Pancreas (tissue), 10 donors: ENCODE measurements at places on chromosomes 11 and 22. TPM values are rescaled to one million over a fixed set of nuclear protein-coding genes. Genes with fewer than 3 reads are reported as not detected.
A peak's percentile ranks its signal among the peaks of the same experiment; 100 is the strongest.

Gene CHADL
- 1.7 TPM for total RNA-seq

Gene DDB1
- 76.0 TPM for total RNA-seq

Gene CD248
- total RNA-seq: 1.2 TPM

Gene RAG2
- total RNA-seq: not detected

Gene SUSD2
- 1.2 TPM for total RNA-seq

Gene MMP8
- total RNA-seq: not detected

Gene TRIM48
- not detected for total RNA-seq

Gene HOATZ
- total RNA-seq: not detected

Gene C22orf15
- not detected for total RNA-seq

Gene STARD10
- total RNA-seq: 166 TPM

- DNase-seq: no peak
- H3K4me3 ChIP-seq: no peak overlapping the region
- H3K27ac ChIP-seq: no peak overlapping the region
Measured at GRCh38 chr11:120128392-120129119, 9.4 kb downstream of the TRIM29 start.

- no peak overlapping the region for H3K27ac ChIP-seq
- DNase-seq: no peak
- no peaks in the 10 kb centered on the region for H3K36me3 ChIP-seq
- no peaks in the 10 kb centered on the region for H3K4me1 ChIP-seq
- no peaks in the 10 kb centered on the region for H3K27me3 ChIP-seq
Measured at GRCh38 chr22:45200860-45201511, 37.3 kb downstream of the NUP50 start.

DNA sequence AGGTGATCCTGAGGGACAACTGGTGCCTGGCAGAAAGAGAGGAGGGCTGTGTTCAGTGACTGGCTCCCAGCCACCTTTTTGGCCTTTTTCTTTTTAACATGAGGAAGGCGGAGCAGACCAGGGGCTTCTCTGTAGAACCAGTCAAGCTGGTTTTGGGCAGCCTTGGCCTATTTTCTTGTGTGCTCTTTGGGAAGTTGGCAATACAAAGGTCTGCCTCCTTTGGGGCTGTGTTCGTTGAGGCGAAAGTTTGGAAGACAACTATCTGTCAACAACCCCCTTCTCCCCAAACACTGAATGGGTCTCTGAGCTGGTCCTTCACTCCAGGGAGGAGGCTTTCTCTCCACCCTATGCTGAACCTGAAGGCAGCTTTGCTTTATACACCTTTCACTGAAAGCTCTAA lies 8.5 kb downstream of the MARK2 start:
- DNase-seq: peak; percentile 84
- peak overlapping the region; percentile 81 for H3K27ac ChIP-seq
- no peak overlapping the region for H3K4me3 ChIP-seq

DNA sequence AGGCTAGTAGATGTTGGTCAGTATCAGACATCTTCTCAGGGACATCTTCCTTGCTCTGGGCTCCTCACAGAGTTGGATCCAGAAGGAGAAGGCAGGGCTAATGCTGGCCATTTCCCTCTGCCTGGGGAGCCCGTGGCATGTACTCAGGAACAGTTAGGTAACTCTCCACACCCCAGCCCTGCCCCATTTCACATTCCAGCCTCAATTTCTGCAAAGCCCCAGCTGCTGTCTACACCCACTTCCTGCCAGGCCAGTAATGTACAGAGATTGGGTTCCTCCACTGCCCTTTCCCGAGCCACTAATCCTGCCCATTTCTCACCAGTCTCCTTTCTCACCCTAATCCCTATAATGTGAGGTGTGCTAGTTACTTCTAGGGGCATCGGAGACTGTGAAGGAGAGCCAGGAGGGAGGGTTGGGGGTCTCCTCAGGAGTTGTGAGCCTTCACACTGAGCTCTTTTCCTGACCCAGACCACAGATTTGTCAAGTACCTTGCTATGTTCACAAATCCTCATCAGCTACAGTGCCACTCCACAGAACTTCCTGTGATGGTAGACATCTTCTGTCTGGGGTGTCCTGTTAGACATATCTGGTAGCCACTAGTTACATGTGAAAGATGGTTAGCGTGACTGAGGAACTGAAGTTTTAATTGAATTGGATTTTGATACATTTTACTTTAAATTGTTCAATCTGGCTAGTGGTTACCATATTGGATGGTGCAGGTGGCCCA lies 1.3 kb upstream of the SEC14L3 start:
- H3K4me1 ChIP-seq: no peaks in the 10 kb centered on the region

DNA sequence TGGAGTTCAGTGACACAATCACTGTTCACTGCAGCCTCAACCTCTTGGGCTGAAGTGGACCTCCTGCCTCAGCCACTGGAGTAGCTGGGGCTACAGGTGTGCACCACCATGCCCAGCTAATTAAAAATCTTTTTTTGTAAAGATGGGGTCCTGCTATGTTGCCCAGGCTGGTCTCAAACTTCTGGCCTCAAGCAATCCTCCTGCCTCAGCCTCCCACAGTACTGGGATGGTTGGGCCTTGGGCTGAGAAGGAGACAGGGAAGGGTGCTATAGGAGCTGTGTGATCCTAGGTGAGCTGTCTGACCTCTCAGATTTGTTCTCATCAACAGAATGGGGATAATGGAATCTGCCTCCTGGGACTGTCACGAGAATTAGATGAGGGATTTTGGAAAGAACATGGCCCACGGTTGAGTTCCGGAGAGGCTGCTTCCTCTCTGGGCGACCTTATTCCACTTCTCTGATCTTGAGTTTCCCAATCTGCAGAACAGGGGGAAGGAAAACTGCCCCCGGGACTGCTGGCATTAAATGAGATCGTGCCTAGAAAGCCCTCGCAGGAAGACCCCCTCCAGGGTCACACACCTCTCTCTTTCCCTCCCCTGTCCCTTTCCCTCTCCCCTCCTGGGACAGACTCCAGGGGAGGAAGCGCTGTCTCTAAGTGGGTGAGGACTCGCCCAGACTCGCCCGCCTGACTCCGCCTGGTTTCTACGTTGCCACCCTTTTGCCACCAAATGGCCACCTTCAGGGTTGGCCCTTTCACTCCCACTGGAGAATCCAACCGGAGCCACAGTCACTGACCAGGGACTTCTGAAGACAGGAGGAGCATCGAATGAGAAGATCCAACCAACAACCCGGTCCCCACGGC lies 50.1 kb downstream of the MCM5 start:
- H3K36me3 ChIP-seq: no peaks in the 10 kb centered on the region
- no peak overlapping the region for H3K4me3 ChIP-seq
- no peaks in the 10 kb centered on the region for H3K4me1 ChIP-seq

DNA sequence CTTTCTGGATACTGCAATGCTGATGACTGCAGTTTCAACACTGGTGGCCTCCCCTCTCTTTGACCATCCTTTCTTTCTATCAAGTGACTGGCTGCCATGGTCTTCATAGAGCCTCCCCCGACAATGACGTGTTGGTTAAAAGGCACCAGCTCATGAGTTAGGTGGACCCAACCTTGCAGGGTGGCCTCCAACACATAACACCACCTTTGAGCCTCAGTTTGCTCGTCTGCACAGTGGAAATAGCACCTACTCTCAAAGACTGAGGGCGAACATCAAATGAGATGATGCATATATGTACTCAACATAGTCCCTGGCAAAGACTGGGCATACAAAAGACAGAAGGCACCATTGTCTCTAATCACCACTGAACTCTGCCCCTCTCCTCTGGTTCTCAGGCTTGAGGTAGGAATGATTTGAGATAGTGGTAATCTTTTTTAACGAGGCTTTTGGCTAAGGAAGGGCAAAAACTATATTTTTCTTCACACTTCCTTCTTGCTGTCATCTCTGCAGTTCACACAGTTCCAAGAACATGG lies 119.1 kb downstream of the NAT10 start:
- H3K27me3 ChIP-seq: no peaks in the 10 kb centered on the region
- H3K27ac ChIP-seq: no peak overlapping the region
- H3K36me3 ChIP-seq: no peaks in the 10 kb centered on the region
- no peak overlapping the region for H3K4me3 ChIP-seq

GRCh38 chr11:34669458-34669857 lies 48.6 kb downstream of the EHF start:
- no peak overlapping the region for H3K27ac ChIP-seq
- DNase-seq: no peak
- no peaks in the 10 kb centered on the region for H3K36me3 ChIP-seq
- H3K27me3 ChIP-seq: no peaks in the 10 kb centered on the region
- H3K4me3 ChIP-seq: no peak overlapping the region

GRCh38 chr22:24466716-24467328 lies 28.3 kb upstream of the UPB1 start:
- H3K36me3 ChIP-seq: no peaks in the 10 kb centered on the region
- no peak overlapping the region for H3K4me3 ChIP-seq
- no peaks in the 10 kb centered on the region for H3K27me3 ChIP-seq
- no peak for DNase-seq
- H3K4me1 ChIP-seq: no peaks in the 10 kb centered on the region

- H3K27me3 ChIP-seq: no peaks in the 10 kb centered on the region
- peaks cover 9% of the 10 kb centered on the region for H3K4me1 ChIP-seq
- H3K4me3 ChIP-seq: no peak overlapping the region
- H3K36me3 ChIP-seq: no peaks in the 10 kb centered on the region
- DNase-seq: no peak
Measured at GRCh38 chr11:33162831-33163230, 1.6 kb upstream of the CSTF3 start.

- H3K36me3 ChIP-seq: no peaks in the 10 kb centered on the region
- H3K27me3 ChIP-seq: no peaks in the 10 kb centered on the region
- peak; percentile 27 for DNase-seq
- no peaks in the 10 kb centered on the region for H3K4me1 ChIP-seq
- no peak overlapping the region for H3K4me3 ChIP-seq
- no peak overlapping the region for H3K27ac ChIP-seq
Measured at GRCh38 chr11:69192301-69192721, 36.6 kb downstream of the SMIM38 start.

- no peak for DNase-seq
- H3K4me3 ChIP-seq: no peak overlapping the region
- no peaks in the 10 kb centered on the region for H3K27me3 ChIP-seq
- H3K27ac ChIP-seq: no peak overlapping the region
- peaks cover 13% of the 10 kb centered on the region for H3K4me1 ChIP-seq
- H3K36me3 ChIP-seq: peaks cover 12% of the 10 kb centered on the region
Measured at GRCh38 chr11:58628446-58628845, 6.0 kb downstream of the CNTF start.

- H3K4me3 ChIP-seq: no peak overlapping the region
- H3K36me3 ChIP-seq: no peaks in the 10 kb centered on the region
- no peaks in the 10 kb centered on the region for H3K4me1 ChIP-seq
- H3K27me3 ChIP-seq: no peaks in the 10 kb centered on the region
Measured at GRCh38 chr11:28547321-28547741, 439.1 kb downstream of the METTL15 start.

DNA sequence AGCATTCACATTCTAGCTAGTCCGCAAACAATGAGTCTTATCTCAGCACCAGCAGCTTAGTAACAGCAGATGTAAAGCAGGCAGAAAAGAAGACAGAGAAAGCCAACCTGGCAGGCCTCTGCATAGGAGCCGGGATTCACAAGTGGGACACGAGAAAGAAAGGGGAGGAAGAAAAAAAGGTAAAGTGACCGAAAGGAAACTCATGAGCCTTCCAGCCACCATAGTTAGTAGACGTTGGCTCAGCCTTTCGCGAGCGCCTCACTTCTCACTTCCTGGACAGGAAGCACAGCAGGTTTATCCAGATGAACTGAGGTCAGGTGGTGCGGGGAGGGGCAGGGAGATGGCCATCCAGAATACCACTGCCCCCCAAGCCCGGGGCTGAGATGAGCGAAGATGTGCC lies 19.7 kb upstream of the KAT5 start:
- H3K4me1 ChIP-seq: peaks cover 7% of the 10 kb centered on the region
- no peak overlapping the region for H3K27ac ChIP-seq
- H3K4me3 ChIP-seq: no peak overlapping the region
- no peaks in the 10 kb centered on the region for H3K27me3 ChIP-seq

DNA sequence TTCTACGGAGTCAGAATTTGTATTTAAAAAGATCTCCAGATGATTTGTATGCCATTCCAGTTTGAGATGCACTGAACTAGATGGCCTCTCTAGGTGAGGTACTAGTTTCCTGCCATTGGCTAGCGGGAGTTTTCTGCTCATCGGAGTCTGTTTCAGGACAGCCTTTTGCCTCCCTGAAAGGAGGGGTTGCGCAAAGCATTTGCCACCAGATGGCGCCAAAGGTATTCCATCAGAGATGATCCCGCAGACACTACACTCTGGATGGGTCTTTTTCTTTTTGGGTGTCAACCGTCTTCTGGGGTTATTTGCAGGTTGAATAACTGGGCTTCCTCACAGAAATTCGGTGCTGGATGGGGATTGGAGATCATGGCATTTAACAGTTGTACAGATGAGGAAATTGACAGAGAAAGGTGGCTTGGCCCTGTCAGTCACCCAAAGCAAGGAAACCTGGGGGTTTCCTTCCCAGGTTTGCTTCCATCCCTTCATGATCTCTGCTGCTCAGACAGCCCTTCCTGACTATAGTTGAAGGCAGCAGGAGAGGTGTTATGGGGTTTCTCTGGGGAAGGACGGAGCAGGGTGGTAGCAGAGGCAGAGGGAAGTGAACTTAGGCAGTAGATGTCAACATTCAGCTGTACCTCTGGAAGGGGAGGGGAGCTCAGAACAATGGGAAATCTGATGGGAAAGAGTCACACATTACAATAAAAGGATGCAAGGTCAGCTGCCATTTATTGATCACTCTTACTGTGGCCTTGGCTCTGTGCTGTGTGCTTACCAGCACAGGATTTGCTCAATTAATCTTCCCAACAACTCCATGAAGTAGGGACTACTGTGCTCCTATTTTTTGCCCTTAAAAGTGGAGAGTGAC lies 81.6 kb downstream of the CCDC81 start:
- no peak overlapping the region for H3K27ac ChIP-seq
- peak; percentile 72 for DNase-seq
- H3K4me1 ChIP-seq: no peaks in the 10 kb centered on the region

DNA sequence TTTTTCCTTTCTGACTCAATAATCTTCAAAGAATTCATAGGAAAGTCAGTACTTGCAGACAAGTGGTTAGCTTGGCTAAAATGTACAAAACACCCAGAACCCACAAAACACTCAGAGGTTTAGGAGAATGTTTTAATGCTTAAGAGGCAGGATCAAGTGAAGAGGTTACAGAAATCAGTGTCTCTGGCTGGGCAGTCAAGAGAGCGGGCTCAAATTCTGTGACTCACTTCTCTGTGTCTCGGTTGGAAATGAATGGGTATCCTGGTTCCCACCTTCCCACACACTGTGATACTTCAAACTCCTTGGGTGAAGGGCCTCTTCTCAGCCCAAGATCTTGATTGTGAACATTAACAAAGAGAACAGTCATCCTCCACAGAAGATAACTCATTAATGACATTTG lies 3.8 kb downstream of the MPEG1 start:
- peaks cover 2% of the 10 kb centered on the region for H3K36me3 ChIP-seq
- H3K4me3 ChIP-seq: peak overlapping the region; percentile 2
- no peak overlapping the region for H3K27ac ChIP-seq

- no peaks in the 10 kb centered on the region for H3K36me3 ChIP-seq
- no peak overlapping the region for H3K4me3 ChIP-seq
- no peak for DNase-seq
- no peaks in the 10 kb centered on the region for H3K4me1 ChIP-seq
Measured at GRCh38 chr22:31922534-31922933, 21.8 kb upstream of the YWHAH start.

DNA sequence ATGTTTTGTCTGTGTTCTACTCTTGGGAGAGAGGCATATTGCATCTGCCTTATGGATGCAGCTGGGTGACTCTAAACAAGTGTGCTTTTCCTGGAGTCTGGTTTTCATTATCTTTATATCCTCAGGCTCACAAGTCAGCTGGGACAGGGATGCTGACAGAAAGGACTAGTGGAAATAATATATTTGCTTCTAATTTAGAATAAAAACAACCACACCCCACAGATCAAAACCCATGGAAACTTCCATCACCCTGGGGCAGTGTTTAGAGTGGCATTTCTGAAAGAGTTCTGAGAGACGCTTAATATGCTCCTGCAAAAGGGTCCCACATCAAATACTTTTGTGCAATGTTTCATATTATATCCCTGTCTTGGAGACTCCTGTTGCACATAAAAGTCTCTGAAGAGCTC lies 20.8 kb downstream of the KCNE3 start:
- H3K36me3 ChIP-seq: no peaks in the 10 kb centered on the region
- no peak for DNase-seq
- H3K4me1 ChIP-seq: peaks cover 28% of the 10 kb centered on the region
- H3K4me3 ChIP-seq: no peak overlapping the region
- H3K27ac ChIP-seq: no peak overlapping the region
